ENCODE measurements at places on chromosomes 13 and 19.

DNA sequence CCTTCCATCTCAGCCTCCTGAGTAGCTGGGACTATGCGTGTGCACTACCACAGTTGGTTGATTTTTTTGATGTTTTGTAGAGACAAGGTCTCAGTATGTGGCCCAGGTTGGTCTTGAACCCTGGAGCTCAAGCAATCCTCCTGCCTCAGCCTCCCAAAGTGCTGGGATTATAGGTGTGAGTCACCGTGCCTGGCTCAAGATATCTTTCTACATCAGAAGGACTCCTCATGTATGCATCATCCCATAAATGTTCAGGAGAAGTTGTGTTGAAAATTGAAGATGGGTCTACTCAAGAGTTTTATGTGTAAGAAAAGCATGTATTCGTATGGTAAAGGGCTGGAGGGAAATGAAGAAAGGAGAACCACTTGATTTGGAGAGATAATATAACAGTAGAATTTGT, 71.8 kb upstream of the STK24 start:
- no peak for DNase-seq

DNA sequence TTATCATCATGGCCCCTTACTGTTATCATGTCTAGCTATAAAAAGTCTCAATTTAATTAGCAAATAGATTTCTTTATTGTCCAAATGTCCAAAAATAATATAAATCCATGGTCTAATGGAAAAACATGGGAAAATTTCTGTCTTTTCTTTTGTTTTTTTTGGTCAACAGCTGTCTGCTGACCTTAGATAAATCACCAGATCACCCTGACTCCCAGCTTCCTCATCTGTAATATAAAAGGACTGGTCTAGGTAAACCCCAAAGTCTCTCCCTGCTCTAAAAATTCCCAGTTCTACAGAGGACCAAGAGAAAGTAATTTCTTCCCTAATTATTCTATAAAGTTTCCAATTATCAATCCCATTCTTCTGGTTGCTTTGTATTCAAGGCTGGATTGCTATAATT, 30.7 kb upstream of the RCBTB2 start:
- no peak for DNase-seq

DNA sequence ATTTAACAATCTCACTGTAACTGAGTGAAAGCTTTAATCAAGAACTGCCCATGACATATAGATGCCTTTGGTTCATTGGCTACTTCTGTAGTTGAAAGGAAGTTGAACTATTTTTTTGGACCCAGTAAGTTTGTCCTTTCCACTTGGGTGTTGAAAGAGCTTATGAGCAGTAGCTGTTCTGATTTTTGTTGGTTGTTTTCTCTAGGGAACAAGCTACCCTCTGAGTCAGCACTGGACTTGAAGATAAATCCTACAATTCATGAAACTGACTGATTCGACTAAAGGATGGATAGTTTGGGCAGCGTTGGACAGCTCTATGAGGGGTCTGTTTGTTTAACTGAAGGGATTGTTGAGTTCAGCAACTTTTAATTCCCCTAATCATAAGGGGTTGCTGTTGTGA, 101.0 kb downstream of the PAN3 start:
- no peak for DNase-seq

GRCh38 chr13:93356469-93356868, 129.9 kb downstream of the GPC6 start:
- DNase-seq = no peak

DNA sequence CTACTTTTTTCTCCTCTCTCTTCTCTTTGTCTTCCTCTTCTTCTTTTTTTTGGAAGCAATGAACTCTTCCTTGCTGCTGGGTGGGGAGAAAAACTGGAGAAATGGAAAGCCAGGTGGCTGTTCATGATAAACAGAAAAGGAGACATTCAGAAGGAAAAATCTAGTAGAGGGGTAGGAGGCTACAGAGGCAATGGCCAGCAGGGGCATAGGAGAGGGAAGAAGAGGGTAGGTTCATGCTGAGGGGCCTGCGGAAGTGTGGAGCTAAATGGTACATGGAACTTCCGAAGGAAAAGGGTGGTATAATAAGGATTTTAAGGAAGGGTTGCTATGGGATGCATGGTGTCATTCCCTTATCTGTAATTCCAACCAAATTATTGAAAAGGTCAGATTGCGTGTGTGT, 17.5 kb upstream of the HS6ST3 start:
- DNase-seq = no peak

DNA sequence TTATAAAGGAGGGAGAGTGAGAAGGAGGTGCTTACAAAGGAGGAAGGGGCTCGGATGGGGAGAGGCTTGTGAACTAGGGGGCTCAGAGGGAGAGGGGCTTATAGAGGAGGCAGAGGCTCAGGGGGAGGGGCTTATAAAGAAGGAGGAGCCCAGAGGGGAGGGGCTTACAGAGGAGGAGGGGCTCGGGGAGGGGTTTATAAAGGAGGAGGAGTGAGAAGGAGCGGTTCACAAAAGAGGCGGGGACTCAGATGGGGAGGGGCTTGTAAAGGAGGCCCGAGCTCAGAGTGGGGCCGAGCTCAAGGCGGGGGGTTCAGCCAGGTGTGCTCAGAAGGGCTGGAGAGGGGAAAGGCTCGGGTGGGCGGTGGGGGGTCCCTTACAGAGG, 500 bp downstream of the SMIM24 start:
- no peak for DNase-seq

GRCh38 chr13:97223037-97223710, 1.0 kb downstream of the MBNL2 start:
- DNase-seq = no peak
